ENCODE measurements at places on chromosomes 5 and 9.

GRCh38 chr9:79489261-79490000, 82.3 kb upstream of the TLE4 start:
- no peak for DNase-seq

GRCh38 chr5:101783241-101784013, 512.7 kb downstream of the SLCO4C1 start:
- DNase-seq, result no peak

GRCh38 chr5:74903165-74903787, 37.1 kb upstream of the FAM169A start:
- no peak for DNase-seq

DNA sequence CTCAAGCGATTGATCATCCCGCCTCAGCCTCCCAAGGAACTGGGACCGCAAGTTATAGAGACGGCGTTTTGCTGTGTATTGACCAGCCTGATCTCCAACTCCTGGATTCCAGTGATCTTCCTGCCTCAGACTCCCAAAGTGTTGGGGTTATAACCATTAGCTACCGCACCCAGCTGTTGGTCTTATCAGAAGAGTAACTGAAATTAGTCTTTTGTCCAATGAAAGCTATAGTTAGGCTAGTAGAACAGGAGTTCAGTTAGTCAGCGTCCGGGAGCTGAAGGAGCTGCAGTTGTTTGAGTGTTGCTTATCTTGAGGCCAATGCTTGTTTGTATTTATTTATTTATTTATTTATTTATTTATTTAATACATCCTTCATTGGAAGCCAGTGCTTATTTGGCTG, 3.2 kb upstream of the MIGA2 start:
- no peak for DNase-seq

GRCh38 chr5:126963822-126964375, 66.5 kb downstream of the MARCHF3 start:
- no peak for DNase-seq

GRCh38 chr9:35726931-35727330, 5.1 kb downstream of the TLN1 start:
- DNase-seq, result no peak

DNA sequence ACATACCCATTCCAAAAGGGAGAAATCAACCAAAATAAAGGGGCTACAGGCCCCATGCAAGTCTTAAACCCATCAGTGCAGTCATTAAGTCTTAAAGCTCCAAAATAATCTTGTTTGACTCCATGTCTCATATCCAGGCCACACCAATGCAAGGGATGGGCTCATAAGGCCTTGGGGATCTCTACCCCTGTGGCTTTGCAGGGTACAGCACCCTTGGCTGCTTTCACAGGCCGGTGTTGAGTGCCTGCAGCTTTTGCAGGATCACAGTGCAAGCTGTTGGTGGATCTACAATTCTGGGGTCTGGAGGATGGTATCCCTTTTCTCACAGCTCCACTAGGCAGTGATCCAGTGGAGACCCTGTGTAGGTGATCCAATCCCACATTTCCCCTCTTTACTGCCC, 5.0 kb upstream of the SPINK14 start:
- DNase-seq, result no peak

- no peak for DNase-seq
Observed at GRCh38 chr9:73148447-73148937, 3.2 kb upstream of the ANXA1 start.

DNA sequence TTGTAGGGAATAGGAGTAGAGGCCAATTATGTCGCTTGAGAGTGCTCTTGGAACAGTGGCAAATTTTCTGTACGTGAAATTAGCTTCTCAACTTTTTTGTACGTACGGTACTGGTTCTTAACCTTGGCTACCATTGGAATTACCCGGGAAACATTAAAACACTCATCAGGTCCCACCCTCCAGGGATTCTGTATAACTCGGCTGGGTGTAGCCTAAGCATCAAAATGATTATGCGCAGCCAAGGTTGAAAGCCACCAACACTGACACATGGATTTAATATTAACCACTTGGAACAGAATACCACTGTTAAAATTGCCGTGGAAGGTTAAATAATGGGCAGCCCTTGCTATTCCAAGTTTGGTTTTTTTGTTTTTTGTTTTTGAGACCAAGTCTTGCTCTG, 17.4 kb downstream of the DNAJA1 start:
- no peak for DNase-seq

GRCh38 chr5:107860044-107860443, 189.3 kb upstream of the EFNA5 start:
- no peak for DNase-seq

DNA sequence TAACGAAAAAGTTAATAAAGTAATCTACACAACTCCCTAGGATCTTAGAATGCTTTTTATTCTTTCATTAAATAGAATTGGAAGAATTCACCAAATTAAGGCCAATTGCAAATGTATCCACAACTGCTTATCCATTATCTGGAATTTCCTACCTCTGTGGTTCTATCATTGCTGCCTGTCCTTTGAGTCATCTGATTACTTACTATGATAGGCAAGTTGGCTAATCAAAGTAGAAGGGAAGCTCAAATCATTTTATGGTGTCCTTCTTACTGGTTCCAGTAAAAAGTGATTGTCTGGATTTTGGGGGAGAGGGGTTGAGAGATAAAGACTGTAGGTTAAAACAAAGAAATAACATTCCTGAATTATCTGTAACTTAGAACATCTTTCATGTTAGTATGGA, 161.4 kb upstream of the GNA14 start:
- no peak for DNase-seq
